NCI-H1694 treated with DMSO at 0.1 percent for 48 hours (cell line): ENCODE measurements at places on chromosomes 3 and 15.

GRCh38 chr3:31988271-31988670, 6.7 kb downstream of the ZNF860 start:
- no peak for DNase-seq

- no peak for DNase-seq
Observed at GRCh38 chr15:78402061-78402610, 35.9 kb upstream of the IREB2 start.

- DNase-seq: no peak
Observed at GRCh38 chr3:196486263-196486662, 17.3 kb downstream of the RNF168 start.

DNA sequence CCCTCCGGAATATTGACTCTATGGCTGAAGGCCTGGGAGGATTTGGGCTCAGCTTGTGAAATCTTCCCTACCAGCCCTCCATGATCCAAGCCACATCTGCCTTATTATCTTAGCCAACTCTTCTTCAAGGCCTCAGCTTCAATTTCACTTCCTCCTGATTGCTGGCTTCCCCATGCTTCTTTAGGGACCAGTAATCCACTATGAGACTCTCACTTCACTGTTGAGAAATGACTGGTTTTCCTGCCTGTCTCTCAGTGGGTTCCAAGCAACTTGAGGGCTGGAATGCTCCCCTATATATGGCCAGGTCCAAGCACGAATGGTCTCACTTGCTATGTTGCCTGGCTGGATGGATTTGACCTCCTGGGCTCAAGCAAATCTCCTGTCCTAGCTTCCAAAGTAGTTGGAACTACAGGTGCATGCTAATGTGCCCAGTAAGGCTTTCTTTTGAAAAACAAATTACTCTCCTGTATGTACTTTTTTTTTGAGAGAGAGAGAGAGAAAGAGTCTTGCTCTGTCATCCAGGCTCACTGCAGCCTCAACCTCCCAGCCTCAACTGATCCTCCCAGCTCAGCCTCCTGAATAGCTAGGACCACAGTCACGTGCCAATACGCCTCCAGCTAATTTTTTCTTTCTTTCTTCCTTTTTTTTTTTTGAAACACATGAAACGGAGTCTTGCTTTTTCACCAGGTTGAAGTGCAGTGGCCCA, 7.9 kb upstream of the PIK3CB start:
- DNase-seq: no peak

- DNase-seq: no peak
Observed at GRCh38 chr3:4735243-4735642, 242.1 kb downstream of the ITPR1 start.

- DNase-seq: no peak
Observed at GRCh38 chr3:133117342-133117741, 79.2 kb downstream of the TMEM108 start.
